Thyroid gland (tissue), 4 donors: ENCODE measurements at places on chromosomes 11 and 22. TPM values are rescaled to one million over a fixed set of nuclear protein-coding genes. Genes with fewer than 3 reads are reported as not detected.
A peak's percentile ranks its signal among the peaks of the same experiment; 100 is the strongest.

GRCh38 chr11:3156661-3157311 is 8.3 kb downstream of the OSBPL5 start:
- no peak overlapping the region for H3K4me3 ChIP-seq
- no peaks in the 10 kb centered on the region for H3K27me3 ChIP-seq
- H3K4me1 ChIP-seq: peaks cover 63% of the 10 kb centered on the region
- no peaks in the 10 kb centered on the region for H3K36me3 ChIP-seq

DNA sequence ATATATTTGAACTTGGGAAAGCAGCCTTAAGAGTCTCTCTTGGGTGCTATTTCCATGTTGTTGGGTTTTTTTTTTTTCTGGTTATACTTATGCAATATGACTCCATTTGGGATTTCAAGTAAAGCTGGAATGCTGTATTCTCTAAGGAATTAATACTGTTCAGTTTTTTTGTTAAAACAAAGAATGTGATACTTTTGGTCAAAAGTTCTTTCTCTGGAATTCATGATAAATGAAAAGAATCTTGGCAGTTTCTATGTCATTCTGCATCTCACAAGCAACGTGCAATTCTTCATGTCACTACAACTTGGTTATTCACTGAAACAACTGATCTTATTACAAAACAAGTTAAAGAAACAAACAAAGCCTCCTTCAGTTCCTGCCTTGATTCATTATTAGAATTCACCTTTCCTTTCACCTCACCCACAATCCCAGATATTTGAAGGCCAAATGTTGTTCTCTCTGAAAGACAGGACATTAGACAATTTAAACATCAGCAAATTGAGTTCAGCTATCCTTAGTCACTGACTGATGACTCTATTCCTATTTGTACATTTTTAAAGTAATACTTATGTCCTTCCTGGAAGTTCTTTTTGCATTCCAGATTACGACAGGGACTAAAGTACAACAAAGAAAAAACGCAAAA is 176.2 kb downstream of the SBF2 start:
- H3K27me3 ChIP-seq: no peaks in the 10 kb centered on the region
- DNase-seq: no peak
- H3K36me3 ChIP-seq: no peaks in the 10 kb centered on the region
- H3K4me1 ChIP-seq: peaks cover 7% of the 10 kb centered on the region
- H3K27ac ChIP-seq: peak overlapping the region; percentile 23

- no peaks in the 10 kb centered on the region for H3K36me3 ChIP-seq
- no peaks in the 10 kb centered on the region for H3K4me1 ChIP-seq
- H3K27ac ChIP-seq: no peak overlapping the region
- no peak overlapping the region for H3K4me3 ChIP-seq
- no peak for DNase-seq
- no peaks in the 10 kb centered on the region for H3K27me3 ChIP-seq
Measured at GRCh38 chr22:39748877-39749276, 144.7 kb downstream of the ENTHD1 start.

DNA sequence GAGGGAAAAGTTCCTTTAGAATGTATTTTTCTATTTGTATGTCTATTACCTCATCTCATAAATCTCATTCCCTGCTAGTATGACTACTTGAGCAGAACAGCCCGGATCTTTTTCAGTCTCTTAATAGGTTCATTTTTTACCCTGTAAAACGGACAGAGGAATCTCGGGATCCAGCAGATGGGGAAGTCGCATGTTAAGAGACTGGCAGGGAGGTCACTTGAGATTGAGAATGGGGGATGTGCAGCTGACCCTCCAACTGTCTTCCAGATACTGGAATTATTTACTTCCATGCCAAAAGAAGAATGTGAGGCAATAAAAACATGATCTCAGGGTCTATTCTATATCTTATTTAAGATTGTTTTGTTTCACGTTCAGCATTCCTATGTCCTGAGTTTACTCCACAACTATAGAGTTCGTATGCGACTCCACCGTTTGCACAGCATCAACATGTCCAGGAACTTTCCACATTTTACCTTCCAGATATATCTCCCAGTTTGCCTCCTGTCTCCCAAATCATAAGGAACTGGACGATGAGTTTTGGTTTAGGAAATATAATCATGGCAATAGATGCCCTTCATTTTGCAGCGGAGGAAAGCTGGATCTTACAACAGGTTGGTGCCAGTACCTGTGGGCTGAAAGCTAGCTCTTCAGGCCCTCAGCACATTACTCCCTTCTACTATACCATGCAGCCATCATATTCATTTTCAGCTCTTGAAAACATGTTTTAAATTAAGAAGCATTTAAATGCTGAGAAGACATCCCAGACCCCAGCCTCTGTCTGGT is 181.5 kb downstream of the MAML2 start:
- no peak for DNase-seq
- no peaks in the 10 kb centered on the region for H3K36me3 ChIP-seq
- H3K4me3 ChIP-seq: no peak overlapping the region

GRCh38 chr22:20933910-20934309 is 16.7 kb downstream of the CRKL start:
- no peaks in the 10 kb centered on the region for H3K27me3 ChIP-seq
- H3K4me3 ChIP-seq: no peak overlapping the region
- H3K4me1 ChIP-seq: peaks cover 9% of the 10 kb centered on the region
- no peak for DNase-seq
- no peak overlapping the region for H3K27ac ChIP-seq
- H3K36me3 ChIP-seq: no peaks in the 10 kb centered on the region

GRCh38 chr11:128476049-128476448 is 111.3 kb downstream of the ETS1 start:
- H3K27ac ChIP-seq: no peak overlapping the region
- DNase-seq: no peak
- no peak overlapping the region for H3K4me3 ChIP-seq

DNA sequence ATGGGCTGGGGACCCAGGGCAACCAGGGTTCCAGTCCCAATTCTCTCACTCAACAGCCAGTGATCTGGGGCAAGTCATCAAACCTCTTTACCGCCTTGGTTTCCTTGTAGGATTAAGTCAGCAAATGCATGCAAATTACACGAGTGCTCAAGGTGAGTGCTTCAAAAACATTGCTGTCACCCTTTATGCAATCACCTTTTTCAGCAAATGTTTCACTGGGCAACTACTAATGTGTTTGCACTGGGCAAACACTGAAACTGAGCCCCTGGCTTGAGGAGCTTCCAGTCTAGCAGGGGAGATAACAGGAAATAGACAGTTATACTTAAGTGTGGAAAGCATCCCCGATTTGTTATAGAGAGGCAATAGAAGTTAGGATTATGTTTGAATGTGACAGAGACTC is 37.7 kb upstream of the DMC1 start:
- no peak overlapping the region for H3K27ac ChIP-seq
- H3K27me3 ChIP-seq: no peaks in the 10 kb centered on the region
- no peak overlapping the region for H3K4me3 ChIP-seq
- H3K36me3 ChIP-seq: no peaks in the 10 kb centered on the region

DNA sequence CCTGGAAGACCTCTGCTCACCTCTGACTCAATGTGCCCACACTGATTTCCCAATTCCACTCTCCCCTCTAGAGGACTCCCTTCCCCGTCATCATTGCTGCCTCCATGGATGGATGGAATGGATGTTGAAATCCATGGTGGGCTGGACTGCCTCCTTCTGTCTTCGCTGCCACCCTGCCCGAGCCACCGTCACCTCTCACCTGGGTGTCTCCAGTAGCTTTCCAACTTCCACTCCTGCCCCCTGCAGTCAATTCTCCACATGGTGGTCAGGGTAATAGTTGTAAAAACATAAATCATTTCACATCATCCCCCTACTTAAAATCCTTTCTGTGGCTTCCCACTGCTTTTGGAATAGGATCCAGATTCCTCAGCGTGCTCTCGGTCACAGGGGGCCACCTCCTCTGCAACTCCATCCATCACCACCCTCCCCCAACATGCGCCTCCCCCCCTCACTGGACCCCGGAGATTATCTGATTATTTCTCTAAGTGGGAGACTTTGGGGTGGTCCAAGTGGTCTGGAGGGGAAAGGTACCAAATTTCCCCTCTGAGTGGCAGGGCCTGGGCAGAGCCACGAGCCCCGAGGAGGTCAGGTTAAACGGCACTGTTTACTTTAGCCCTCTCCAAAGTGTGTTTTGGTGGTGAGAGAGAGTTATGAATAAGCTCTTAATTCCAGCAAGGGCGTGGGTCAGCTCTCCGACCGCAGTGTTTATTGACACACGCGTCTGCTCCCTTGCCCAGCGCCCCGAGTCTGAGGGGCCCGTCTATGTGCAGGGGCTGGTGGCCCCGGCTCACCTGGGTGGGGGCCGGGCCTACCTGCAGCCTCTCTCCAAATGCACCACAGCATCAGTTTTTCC is 313.7 kb downstream of the MN1 start:
- no peak overlapping the region for H3K27ac ChIP-seq
- no peaks in the 10 kb centered on the region for H3K27me3 ChIP-seq
- peak; percentile 5 for DNase-seq
- H3K4me3 ChIP-seq: no peak overlapping the region

- H3K4me3 ChIP-seq: no peak overlapping the region
- H3K4me1 ChIP-seq: peaks cover 24% of the 10 kb centered on the region
- no peaks in the 10 kb centered on the region for H3K36me3 ChIP-seq
Measured at GRCh38 chr11:83408946-83409345, 122.8 kb upstream of the CCDC90B start.

DNA sequence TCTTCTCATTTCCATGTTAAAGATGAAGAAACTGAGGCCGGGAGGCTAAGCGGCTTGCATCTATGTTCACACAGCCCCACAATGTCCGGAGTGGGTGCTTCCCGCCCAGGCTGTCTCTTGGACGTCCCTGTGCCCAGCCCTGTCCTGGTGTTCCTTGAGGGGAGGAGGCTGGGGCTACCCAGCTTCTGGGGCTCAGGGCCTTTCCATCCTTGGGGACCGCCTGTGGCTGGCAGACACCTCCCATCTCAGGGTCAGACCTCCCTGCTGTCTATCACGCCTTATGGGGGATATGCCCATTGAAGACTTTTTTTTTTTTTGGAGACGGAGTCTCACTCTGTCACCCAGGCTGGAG is 95.5 kb downstream of the WNT7B start:
- no peak for DNase-seq

Gene OR4A15
- total RNA-seq: not detected

Gene PPARA
- total RNA-seq: 41.9 TPM

Gene MRGPRF
- total RNA-seq: 5.0 TPM

Gene PDGFD
- 28.5 TPM for total RNA-seq

Gene DDX25
- 1.6 TPM for total RNA-seq
